Heart right ventricle (tissue), 16 donors: ENCODE measurements at places on chromosomes 16 and 17. TPM values are rescaled to one million over a fixed set of nuclear protein-coding genes. Genes with fewer than 3 reads are reported as not detected.

The TMEM132E gene
- not detected for total RNA-seq

DNA sequence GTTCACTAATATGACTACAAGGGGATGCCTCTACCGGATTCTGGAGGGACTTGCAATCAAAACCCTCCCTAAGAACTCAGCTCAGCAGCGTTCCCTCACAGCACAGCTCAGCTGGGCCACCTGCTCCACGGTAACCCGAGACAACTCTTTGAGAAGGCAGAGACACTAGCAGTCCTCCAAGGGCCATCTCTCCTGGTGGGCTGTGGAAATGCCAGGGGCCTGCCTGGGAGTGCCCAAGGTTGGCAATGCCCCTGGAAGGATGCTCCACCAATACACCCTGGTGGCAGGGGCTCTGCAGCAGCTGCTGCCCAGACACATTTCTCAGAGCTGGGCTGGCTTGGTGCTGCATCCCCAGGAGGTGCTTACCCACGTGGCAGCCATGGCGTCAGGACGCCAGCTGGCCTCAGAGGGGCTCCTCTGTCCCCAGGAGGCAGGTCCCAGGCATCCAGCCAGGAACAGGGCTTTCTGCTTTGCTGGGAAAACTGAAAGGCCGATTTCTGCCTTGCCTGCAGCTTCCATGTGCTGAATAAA, 16.5 kb downstream of the CDIP1 start:
- DNase-seq = peak; percentile 46

GRCh38 chr17:47605011-47605410, 44.7 kb upstream of the KPNB1 start:
- no peak for DNase-seq

The DGKE gene
- total RNA-seq = 5.3 TPM

GRCh38 chr17:4583206-4583605, 1.1 kb upstream of the SMTNL2 start:
- no peak for DNase-seq

- no peak for DNase-seq
These were observed 412.4 kb upstream of the ERCC4 start for GRCh38 chr16:13507530-13507929.

DNA sequence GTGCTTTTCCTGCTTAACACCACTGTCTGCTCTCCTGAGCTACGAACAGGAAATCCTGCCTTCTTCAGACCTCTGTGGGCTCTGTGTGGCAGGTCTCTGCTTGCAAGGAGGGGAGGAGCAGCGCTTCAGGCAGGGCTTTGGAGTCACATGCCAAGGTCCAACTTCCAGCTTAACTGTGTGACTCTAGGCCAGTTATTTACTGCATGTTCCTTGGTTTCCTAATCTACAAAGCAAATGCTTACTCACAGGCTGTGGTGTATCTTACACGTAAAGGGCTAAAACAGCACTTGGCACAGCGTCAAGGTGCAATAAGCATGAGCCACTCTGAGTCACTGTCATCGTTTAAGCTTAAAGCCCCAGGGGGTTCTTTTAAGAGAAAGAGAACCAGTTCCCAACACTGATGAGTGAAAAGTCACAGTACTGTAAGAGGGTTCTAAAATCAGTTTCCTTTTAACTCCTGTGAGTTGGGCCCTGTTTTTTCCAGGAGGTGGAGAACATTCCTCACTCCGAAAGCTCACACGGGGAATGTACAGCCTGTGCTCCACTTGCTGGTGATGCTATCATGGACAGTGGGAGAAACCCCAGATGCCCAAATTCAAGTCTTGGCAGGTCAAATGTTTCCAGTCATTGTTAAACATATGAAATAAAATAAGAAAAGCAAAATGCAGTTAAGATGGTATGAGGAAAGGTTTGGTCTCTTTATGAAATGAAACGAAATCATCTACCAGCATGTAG, 54.1 kb upstream of the BCAR1 start:
- peak; percentile 41 for DNase-seq

The HCFC1R1 gene
- 61.5 TPM for total RNA-seq

DNA sequence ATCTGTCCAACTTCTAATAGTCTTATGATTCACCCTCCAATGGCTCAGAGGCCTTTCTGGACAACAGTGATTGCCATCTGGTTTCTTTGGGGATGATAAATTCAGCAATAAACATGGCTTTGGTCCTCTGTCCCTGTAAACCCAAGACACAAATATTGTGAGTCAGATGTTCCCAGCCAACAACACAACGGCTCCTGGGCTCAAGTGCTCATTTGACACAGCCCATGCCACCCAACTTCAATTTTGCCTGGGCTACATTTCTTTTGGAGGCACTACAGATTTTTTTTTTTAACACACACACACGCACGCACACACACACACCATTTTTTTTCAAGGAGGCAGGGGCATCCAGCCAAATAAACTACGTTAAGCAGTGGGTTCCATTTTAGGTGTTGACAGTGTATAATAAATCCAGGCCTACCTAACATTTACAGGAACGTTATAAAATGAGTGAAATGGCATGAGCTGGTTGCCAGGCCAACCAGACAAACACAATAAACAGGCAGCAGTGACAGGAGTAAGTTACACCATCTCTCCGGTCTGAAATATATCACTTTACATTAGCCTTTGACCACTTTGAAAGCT, 939.9 kb upstream of the SOX9 start:
- no peak for DNase-seq

- DNase-seq = peak; percentile 27
These were observed 126.3 kb downstream of the ZFHX3 start for GRCh38 chr16:72921620-72922019.
